Dermis microvascular lymphatic vessel endothelial cell (primary cell): ENCODE measurements at places on chromosomes 6 and 20. TPM values are rescaled to one million over a fixed set of nuclear protein-coding genes. Genes with fewer than 3 reads are reported as not detected.

HLA-DPA1 gene
- total RNA-seq, result 3.2 and 6.3 TPM in 2 replicates

NR2E1 gene
- not detected in 2 replicates for total RNA-seq

KCNK16 gene
- not detected in 2 replicates for total RNA-seq

FAM209B gene
- 0.13 TPM in 1 of 2 replicates, not detected in the other for total RNA-seq

DDO gene
- 3.3 and 3.8 TPM in 2 replicates for total RNA-seq
